Stimulated activated naive CD8-positive, alpha-beta T cell treated with anti-CD3 and anti-CD28 coated beads, Interleukin-15, amount 100 ng/mL, for 72 hours (primary cell): ENCODE measurements at places on chromosomes 5 and 9.
A peak's percentile ranks its signal among the peaks of the same experiment; 100 is the strongest.

- no peak for DNase-seq
Measured at GRCh38 chr5:161803-162110, 29.5 kb upstream of the LRRC14B start.

GRCh38 chr5:82185851-82186250 is 92.3 kb downstream of the RPS23 start:
- no peak for DNase-seq

- no peak for DNase-seq
Measured at GRCh38 chr5:67639313-67639712, 442.7 kb upstream of the CD180 start.

GRCh38 chr5:178376921-178377582 is 144.4 kb upstream of the PHYKPL start:
- DNase-seq: no peak

GRCh38 chr9:19618816-19619215 is 170.0 kb downstream of the SLC24A2 start:
- DNase-seq: no peak

GRCh38 chr5:14665949-14666348 is 1.4 kb downstream of the OTULIN start:
- peak; percentile 71 for DNase-seq

DNA sequence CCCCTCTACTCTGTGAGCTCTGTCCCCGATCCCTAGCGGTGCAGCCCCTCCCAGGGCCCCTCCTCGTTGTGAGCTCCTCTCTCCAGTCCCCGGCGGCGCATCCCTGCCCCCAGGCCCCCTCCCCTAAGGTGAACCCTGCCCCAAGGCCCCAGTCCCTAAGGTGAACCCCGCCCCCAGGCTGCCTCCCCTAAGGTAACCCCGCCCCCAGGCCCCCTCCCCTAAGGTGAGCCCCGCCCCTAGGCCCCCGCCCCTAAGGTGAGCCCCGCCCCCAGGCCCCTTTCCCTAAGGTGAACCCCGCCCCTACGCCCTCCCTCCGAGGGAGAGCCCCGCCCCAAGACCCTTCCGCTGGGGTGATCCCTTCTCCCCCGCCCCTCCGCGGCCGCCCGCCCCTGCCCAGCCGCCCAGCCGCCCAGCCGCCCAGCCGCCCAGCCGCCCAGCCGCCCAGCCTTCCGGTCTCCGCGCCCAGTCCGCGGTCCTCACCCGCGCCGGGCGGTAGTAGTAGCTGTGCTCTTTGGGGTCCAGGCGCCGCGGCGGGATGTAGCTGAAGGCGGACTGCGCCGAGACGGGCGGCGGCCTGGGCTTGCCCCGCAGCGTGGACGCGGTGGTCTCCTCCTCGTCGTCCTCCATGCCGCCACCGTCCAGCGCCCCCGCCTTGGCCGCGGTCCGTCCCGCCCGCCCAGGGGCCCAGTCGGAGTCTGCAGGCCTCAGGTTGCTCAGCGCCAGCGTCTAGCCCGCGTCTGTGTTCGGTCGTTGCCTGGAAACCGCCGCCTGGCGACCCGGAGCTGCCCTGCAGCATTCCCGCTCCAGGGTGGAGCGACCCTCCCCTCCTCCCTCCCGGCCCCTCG is at the start of gene CFAP90:
TSS of gene CFAP90 (minus strand) at position 739 of the 845 bp plus-strand sequence. CDS start at position 627, 112 bp downstream.
- no peak for DNase-seq

DNA sequence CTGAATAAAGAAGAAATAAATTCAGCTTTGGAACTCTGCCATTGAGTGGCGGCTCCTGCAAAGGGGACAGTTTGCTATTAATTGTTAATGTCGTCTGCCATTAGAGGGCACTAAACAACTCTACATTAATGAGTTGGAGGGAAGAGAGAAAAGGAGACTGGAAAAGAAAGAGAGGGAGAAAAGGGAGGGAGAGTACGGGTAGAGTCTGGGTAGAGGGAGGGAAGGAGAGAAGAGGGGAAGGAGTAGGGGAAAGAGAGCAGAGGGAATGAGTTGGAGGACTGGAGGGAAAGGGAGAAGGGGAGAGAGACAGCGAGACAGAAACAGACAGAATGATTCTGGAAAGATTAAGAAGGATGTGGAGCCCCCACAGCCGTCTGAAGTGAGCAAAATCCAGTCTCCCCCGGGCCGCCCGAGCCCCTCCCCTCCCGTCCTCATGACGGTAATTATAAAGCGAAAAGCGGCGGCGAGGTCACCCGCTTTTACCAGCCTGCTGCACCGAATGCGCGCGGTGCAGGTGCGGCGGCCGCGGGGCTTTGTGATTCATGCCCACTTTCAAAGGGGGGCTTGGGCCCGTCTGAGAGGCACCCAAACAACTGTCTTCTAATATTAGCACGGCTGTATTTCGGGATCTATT is 1.9 kb upstream of the FST start:
- peak; percentile 19 for DNase-seq

GRCh38 chr9:87386490-87387025 is 111.1 kb upstream of the DAPK1 start:
- DNase-seq: no peak

- no peak for DNase-seq
Measured at GRCh38 chr5:148748702-148749392, 77.6 kb upstream of the ADRB2 start.

DNA sequence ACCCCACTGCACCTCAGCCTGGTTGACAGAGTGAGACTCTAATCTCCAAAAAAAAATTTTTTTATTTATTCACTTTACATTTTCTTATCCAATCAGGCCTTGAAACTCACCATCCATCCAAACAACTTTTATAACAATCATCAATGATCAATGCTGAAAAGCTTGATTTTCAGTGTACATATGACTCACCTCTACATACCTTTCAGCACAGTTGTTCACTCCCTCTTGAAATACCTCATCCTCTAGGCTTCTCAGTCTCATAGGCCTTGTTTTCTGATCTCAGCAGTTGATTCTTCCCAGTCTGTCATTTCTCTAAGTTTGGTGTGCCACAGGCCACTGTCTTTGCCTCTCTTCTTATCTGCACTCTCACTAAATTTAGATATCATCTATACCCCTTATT is 36.2 kb downstream of the GRIN3A start:
- no peak for DNase-seq

GRCh38 chr5:127702926-127703561 is at the start of gene CCDC192:
CCDC192 (plus strand) TSS chr5:127703391; CDS start chr5:127703446, 55 bp downstream.
- DNase-seq: no peak

GRCh38 chr9:88949425-88949824 is 41.8 kb upstream of the S1PR3 start:
- no peak for DNase-seq

DNA sequence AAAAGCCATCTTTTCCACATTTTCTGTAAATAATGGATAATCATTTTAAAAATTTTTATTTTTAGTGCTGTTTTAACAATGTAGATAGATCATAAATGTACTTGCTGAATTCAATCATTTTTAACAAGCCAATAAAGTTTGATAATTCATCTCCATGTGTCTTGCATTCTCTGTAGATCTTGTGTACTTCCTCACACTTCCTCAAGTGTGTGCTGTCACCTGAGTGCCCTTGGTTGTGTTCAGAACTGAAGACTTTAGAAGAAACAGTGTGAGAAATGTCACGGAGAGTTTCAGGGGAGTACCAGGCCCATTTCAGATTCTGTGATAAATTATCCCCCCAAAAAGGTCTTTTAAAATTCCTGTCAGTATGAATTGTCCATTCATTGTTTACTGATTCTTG is 146.0 kb downstream of the NTRK2 start:
- no peak for DNase-seq

DNA sequence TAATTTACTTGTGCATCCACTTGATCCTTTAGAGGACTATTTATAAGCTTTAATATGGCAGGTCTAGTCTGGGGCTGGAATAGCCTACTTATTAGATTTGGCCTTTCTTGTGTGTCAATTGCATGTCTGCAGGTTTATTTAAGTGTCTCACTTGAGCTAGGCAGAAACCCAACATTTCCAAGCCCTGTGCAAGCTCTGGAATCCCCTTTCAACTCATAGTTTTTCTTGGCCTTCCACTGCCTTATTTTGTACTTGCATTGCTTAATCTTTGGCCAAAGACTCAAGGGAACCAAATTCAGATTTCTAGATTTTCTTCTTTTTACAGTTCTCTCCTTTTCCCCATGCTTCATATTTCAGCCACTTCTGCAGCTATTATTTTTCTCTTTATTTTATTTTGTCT is 102.4 kb upstream of the RFX3 start:
- DNase-seq: no peak

DNA sequence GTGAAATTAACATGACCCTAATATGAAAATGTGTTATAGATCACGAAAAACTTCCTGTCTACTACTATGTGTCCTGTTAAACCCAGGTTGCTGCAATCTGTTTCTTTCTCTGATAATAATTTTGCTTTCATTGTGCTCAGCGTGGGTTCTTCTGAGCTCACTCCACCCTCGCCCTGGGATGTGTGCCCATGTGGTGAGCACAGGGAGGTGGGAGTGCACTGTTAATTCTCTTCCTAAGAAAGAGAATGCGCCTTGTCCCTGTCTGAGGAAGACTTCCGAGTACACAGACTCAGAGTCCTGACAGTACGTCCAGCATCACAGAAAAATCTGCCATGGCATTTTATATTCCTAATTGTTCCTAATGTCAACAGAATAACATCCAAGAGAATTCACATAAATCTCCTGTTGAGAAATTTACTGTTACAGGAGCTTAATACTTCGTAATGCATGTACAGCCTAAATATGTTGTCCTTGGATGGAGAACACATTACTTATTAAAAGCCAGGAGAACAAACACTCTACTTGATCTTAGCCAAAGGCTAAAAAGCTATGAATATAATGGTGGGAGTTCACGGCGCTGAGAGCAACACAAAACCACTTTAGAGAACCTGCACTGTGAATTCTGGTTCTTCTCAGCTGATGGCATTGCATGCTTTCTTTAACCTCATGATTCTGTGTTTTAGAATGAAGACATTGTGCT is 102.6 kb downstream of the PDE4D start:
- DNase-seq: no peak

- DNase-seq: peak; percentile 63
Measured at GRCh38 chr5:133460172-133460758, 152.1 kb downstream of the FSTL4 start.

GRCh38 chr9:22097707-22098106 is 88.6 kb upstream of the CDKN2B start:
- no peak for DNase-seq

DNA sequence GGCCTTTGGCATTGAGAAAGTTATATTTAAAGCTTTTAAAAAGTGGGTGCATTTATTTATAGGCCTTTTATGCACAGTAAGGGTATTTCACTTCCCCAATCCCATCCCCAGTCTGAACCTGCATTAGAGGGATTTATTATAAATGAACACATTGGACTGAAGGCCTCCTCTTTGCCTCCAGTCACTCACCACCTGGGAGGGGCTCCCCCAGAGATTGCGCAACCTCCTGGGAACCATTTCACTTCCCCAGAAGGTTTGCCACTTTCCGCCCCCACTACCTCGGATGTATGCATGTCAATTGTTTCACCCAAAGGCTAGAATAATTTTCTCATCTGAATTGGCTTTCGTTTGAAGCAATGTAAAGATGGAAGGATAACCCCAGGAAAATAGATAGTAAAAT is 29.8 kb upstream of the VCAN start:
- no peak for DNase-seq
